ENCODE measurements at places on chromosomes 16 and 17. TPM values are rescaled to one million over a fixed set of nuclear protein-coding genes. Genes with fewer than 3 reads are reported as not detected.

Gene CEP295NL
- 0.39 TPM for total RNA-seq

Gene SCGB1C2
- total RNA-seq, result not detected

Gene GP1BA
- not detected for total RNA-seq

Gene CTF1
- 0.39 TPM for total RNA-seq

DNA sequence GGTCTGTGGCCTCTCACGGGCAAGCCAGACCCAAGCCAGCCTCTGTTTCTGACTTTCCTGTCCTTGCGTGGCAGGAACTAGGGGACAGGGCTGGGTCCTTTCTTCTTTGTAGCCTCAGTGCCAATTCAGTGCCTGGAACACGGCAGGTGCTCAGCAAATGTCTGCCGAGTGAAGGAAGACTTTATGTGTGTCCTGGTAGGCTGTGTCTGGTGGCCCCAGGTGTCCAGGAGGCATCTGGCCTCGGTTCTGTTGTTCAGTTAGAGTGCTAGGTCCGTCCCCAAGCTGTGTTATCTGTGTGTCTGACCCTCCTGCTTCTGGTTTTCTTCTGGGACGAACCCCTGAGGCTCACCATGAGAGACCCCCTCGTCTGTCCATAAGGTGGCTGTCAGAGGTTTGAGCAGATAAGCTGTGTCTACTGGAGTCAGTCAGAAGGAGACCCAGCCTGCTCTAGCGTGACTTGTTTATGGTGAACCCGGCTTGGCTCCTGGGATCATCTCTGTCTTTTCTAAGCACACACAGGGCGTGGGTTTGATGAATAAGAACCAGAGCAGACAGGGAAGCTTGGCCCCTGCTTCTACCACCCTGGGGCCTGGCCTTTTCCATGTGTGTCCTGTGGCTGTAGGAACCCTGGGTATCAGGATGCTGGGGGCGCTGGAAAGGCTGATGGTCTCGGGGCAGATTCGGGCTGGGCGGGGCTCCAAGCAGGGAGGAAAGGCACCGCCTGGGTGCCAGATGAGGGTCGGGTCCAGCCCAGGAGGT is 39.3 kb downstream of the ENGASE start:
- H3K27ac ChIP-seq, result no peak overlapping the region
- H3K4me1 ChIP-seq, result peaks cover 37% of the 10 kb centered on the region
- no peak for DNase-seq
- H3K36me3 ChIP-seq, result no peaks in the 10 kb centered on the region
- H3K27me3 ChIP-seq, result no peaks in the 10 kb centered on the region
- H3K4me3 ChIP-seq, result no peak overlapping the region

- H3K27me3 ChIP-seq, result no peaks in the 10 kb centered on the region
- DNase-seq, result no peak
- H3K4me3 ChIP-seq, result no peak overlapping the region
- H3K27ac ChIP-seq, result no peak overlapping the region
- peaks cover 3% of the 10 kb centered on the region for H3K4me1 ChIP-seq
Observed at GRCh38 chr16:80299416-80299815, 241.4 kb upstream of the DYNLRB2 start.

- DNase-seq, result no peak
- H3K4me1 ChIP-seq, result no peaks in the 10 kb centered on the region
- H3K27ac ChIP-seq, result no peak overlapping the region
- H3K36me3 ChIP-seq, result no peaks in the 10 kb centered on the region
Observed at GRCh38 chr17:62206550-62206949, 141.5 kb upstream of the MED13 start.

- no peak overlapping the region for H3K27ac ChIP-seq
- H3K4me1 ChIP-seq, result peaks cover 18% of the 10 kb centered on the region
- no peak overlapping the region for H3K4me3 ChIP-seq
Observed at GRCh38 chr17:17080781-17081180, 38.5 kb downstream of the MPRIP start.

DNA sequence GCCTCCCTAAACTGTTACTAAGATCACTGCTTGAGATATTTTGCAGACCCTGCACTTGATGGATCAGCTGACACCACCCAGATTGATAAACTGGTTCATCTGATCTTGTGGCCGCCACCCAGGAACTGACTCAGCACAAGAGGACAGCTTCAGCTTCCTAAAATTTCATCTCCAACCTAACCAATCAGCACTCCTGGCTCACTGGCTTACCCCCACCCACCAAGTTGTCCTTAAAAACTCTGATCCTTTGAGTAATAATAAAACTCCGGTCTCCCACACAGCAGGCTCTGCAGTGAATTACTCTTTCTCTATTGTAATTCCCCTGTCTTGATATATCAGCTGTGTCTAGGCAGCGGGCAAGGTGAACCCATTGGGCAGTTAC is 174.8 kb downstream of the UTP18 start:
- no peak for DNase-seq
- H3K27ac ChIP-seq, result no peak overlapping the region
- no peaks in the 10 kb centered on the region for H3K27me3 ChIP-seq

DNA sequence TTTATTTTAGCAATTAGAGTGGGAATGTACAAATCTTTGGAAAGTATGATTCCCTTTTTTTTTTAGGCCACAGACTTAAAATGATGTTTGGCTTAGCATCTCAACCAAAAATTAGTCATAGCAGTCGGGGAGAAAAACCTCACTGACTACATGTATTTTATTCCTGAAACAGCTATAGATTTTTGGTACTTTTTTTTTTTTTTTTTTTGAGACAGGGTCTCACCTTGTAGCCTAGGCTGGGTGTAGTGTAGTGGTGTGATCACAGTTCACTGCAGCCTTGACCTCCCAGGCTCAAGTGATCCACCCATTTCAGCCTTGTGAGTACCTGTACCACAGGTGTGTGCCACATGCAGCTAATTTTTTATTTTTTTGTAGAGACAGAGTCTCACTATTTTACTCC is 23.4 kb downstream of the RNFT1 start:
- no peak overlapping the region for H3K27ac ChIP-seq
- no peak for DNase-seq
- H3K27me3 ChIP-seq, result no peaks in the 10 kb centered on the region

DNA sequence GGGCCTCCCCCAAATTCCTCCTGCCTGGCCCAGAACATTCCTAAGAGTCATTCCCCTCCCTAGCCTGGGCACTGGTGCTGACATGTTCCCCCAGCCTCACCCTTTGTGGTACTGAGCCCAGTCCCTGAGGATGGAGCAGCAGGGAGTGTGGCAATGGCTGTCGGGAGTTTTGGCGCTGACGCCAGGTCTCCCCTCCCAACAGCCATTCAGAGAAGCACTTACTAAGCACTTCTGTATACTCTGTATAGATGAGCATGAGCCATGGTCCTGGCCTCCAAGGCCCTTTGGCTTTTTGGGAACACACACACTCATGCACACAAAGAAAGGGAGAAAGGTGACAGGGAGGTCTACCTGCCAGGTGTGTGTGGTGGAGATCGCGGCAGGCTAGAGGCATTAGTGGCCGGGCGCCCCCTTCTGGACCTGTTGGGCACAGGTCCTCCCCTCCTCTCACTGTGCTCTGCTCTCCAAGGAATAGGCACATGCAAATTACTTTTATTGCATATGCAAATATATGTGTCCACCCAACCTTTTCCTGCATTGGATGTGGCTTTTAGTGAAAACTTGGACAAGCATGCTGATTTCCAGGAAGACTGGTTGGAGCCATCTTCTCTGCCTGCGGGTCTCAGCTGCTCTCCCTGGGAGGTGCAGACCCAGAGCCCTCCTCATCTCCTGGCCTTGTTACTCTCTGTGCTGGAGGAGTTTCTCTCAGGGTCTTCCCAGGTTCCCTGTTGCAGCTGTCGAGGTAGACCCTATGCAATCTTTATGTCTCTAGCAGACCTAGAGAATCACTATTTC is 17.4 kb upstream of the C17orf107 start:
- no peak overlapping the region for H3K27ac ChIP-seq
- no peaks in the 10 kb centered on the region for H3K4me1 ChIP-seq
- H3K36me3 ChIP-seq, result no peaks in the 10 kb centered on the region
- no peaks in the 10 kb centered on the region for H3K27me3 ChIP-seq

GRCh38 chr17:70352834-70353233 is 183.5 kb downstream of the KCNJ2 start:
- H3K4me3 ChIP-seq, result no peak overlapping the region
- no peaks in the 10 kb centered on the region for H3K27me3 ChIP-seq
- H3K36me3 ChIP-seq, result no peaks in the 10 kb centered on the region
- no peak overlapping the region for H3K27ac ChIP-seq

DNA sequence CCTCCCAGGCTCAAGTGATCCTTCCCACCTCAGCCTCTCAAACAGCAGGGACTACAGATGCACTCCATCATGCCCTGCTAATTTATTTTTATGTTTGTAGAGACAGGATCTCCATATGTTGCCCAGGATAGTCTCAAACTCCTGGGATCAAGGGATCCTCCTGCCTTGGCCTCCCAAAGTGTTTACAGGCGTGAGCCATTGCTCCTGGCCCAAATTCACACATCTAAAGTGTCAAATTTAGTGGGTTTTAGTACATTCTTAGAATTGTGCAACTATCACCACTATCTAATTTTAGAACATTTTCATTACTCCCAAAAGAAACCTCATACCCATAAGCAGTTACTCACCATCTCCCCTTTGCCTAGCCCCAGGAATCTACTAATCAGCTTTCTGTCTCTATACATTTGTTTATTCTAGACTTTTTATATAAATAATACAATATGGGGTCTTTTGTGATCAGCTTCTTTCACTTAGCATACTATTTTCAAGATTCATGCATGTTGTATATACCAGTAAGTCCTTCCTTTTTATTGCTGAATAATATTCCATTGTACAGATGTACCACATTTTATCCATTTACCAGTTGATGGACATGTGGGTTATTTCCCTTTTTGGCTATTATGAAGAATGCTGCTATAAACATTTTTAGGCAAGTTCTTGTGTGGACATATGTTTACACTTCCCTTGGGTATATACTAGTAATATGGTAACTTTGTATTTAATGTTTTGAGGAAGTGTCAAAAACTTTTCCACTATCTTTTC is 25.1 kb upstream of the ITGA2B start:
- H3K4me1 ChIP-seq, result no peaks in the 10 kb centered on the region
- H3K36me3 ChIP-seq, result no peaks in the 10 kb centered on the region
- H3K27ac ChIP-seq, result no peak overlapping the region
- no peaks in the 10 kb centered on the region for H3K27me3 ChIP-seq

DNA sequence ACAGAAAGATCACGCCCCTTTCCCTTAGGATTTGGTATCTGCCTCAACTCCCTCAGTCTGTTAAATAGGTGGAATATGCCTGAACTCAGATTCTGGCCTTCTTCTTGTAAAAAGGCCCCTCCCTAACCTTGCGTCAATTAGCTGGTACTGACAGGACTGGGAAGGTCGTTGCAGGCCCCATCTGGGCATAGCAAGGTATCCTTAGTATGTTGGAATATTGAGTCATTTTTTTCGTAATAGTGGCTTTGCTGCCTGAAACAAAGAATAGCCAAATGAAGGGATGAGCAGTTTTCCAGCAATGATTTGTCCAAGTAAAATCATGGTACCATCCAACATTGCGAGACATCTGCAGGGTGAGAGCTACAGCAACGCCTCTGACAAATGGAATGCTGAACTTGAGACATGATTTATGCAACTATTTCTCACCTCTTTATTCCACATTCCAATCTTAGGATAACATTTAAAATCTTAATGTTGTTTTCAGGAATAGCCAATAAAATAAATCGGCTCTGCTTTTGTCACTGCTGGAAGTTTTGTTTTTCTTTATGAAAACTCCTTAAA is 39.3 kb upstream of the BRD7 start:
- peaks cover 7% of the 10 kb centered on the region for H3K4me1 ChIP-seq
- no peaks in the 10 kb centered on the region for H3K27me3 ChIP-seq
- no peaks in the 10 kb centered on the region for H3K36me3 ChIP-seq
- no peak overlapping the region for H3K27ac ChIP-seq

- no peaks in the 10 kb centered on the region for H3K36me3 ChIP-seq
- peaks cover 8% of the 10 kb centered on the region for H3K27me3 ChIP-seq
- H3K27ac ChIP-seq, result no peak overlapping the region
- peaks cover 4% of the 10 kb centered on the region for H3K4me1 ChIP-seq
- H3K4me3 ChIP-seq, result no peak overlapping the region
Observed at GRCh38 chr17:78986649-78987328, 7.1 kb upstream of the LGALS3BP start.
